ENCODE measurements at places on chromosomes 5 and 9.

GRCh38 chr5:14112998-14113652, 30.0 kb upstream of the TRIO start:
- DNase-seq: no peak

- no peak for DNase-seq
Measured at GRCh38 chr5:155193029-155193428, 179.5 kb downstream of the KIF4B start.

- DNase-seq: no peak
Measured at GRCh38 chr5:1526190-1526631, 2.5 kb upstream of the LPCAT1 start.

DNA sequence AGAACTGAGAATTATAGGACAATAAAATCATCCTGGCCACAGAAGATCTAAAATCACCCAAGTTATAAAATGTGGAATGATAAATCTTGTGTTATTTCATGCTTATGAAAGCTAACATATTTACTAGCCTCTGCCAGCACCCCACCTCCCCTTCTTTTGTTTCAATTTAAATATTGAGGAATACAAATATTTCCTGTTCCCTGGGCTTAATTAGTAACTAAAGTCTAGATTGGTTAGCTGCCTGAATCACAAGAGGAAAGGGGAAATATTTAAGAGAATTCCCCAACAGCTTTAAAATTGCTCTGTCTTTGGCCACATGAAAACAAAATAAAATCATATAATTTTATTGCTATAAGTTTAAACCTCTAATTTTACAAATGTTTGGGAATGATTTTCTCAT, 287.0 kb downstream of the PRELID2 start:
- no peak for DNase-seq

- DNase-seq: no peak
Measured at GRCh38 chr9:36325081-36325828, 67.0 kb upstream of the GNE start.

- no peak for DNase-seq
Measured at GRCh38 chr5:1387059-1387755, 42.3 kb upstream of the CLPTM1L start.

DNA sequence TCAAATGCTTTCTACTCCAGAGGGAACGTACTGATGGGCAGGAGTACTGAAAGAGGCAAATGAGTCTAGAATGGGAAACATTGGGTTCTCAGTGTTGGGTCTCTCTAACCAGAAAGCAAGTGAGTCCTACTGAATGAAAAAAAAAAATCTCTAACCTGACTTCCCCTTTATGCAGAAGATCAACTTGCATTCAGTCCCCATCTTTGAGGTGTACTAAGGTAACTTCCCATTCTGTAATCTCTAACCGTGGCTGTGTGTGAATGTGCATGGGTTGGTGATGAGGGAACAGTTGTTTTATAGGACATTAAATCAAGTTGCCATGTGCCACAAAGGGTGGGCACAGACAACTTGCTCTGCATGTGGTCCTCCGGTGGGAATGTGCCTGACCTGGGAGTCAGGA, 264.6 kb upstream of the CLINT1 start:
- no peak for DNase-seq
